Inflammatory macrophage (primary cell): ENCODE measurements at places on chromosomes 13 and 19.

GRCh38 chr13:21034603-21035191 lies 26.7 kb downstream of the LATS2 start:
- no peak for DNase-seq

GRCh38 chr13:103287659-103288058 lies 221.4 kb upstream of the SLC10A2 start:
- DNase-seq, result no peak

DNA sequence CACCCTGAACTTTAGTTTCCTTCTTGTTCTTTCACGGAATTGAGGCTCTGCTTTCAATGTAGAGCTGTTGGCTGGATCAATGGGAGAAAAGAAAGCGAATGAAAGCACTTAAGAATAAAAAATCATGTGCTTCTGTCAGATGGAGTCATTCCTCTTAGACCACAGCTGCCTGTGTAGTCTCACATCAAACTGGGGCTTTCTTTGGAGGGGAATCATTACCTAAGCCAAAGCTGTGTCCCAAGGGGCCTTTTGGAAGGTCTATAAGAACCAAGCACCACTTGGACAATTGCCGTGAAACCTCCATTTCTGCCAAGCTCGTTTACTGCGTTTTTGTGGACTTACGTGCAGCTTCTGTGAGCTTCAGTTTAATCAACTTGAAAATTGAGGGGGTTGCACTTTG lies 44.2 kb upstream of the RNF113B start:
- DNase-seq, result no peak

DNA sequence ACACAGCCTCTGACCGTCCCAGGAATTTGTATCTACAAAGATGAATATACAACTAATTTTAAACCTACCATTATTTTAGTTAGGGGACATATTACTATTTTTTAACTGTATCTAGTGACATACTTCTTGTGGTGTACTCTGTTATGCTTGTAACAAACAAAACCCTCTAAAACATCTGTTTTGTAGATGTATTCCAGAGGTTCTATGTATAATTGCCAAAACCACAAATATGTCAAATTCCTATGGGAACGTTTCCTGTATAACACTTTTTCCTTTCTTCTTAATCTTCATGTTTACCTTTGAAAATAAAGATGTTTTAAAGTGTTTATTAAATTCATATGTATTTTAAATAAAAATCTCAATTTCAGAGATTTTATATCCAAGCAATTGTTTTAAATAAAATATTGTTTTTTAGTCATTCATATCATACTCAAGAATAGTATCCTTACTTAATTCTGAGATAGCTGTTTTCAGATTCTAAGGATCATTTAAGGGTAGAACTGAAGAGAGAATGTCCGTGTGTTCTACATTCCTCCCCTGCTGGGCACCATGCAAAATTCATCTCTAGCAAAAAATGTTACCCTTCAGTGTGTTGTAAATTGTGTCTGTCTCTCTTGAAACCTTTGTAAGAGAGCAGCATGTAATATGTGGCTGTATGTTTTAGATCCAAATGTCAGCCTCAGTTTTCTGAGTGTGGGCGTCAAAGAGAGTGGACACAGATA lies 1327.7 kb downstream of the EFNB2 start:
- no peak for DNase-seq

DNA sequence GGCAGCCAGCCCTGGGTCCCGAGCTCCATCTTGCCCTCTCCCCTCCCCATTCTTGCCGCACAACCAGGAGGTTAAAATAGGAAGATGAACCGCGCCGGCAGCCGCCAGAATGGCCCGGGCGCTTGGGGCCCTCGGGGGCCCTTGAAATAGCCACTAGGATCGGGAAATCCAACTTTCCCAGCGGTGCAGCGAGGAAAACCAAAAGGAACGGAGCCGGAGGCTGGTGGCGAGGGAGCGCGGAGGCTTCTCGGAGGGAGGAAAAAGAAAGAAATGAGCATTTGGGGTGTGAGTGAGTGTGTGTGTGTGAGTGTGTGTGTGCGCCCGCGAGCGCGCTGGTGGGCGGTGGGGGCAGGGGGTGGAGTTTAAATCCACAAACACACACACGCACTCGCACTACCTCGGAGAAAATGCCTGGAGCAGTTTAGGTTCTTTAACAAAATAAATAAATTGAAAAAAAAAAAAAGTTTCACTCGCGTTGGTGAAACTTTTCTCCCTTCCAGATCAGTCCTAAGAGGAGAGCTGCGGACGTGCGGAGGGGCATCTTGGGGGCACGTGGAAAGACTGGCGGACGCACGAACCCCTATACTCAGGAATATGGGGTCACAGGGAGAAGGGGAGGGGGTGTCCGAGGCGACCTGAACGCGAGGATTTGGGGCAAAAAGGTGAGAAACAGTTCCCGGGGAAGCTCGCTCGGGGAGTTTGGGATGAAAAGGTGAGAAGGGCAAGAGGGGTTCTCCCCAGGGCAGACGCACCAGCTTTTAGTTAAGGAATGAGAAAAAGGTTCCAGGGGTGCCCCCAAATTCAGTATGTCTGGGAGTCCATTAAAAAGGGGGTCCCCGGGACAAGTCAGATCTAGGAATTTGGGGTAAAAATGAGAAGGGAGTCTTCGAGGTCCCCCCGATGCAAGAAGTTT lies 1.3 kb downstream of the RFX2 start:
- DNase-seq, result peak; percentile 18

DNA sequence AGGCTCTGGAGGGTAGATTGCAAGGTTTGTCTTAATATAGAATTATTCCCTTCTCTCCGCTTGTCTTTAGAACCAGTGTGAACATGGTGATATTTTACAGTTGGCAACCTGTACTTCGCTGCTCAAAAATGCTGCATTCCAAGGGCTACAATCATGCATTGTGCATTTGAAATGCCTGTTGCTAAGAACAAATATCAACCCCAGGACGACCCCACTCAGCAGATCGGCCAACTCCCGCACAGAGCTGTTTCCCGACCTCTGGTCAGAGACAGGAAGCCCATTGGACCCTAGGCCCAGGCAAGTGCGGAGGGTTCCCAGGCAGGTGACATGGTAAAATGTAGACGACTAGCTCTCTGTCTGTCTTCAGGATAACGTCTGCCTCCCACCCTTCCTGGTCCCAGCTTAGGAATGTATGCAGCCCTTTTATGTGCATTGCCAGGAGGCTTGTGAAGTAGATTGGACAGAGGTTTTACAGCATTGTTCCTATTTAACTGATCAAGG lies 263.5 kb downstream of the FOXO1 start:
- DNase-seq, result no peak

- DNase-seq, result no peak
Measured at GRCh38 chr13:53601113-53601512, 572.5 kb downstream of the OLFM4 start.

DNA sequence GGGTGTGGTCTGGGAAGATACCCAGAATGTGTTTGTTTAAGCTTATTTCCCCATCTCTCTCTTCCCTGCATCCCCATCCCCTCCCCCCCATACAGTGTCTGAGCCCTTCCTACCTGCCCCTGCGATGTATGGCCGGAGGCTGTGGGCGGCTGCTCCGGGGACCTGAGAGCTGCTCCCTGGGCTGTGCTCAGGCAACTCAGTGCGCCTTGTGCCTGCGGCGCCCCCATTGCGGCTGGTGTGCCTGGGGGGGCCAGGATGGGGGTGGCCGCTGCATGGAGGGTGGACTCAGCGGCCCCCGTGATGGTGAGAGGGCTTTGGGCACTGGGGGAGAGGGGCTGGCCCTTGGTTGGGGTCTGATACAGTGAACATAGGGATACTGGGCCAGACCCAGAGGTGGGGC lies 21.7 kb downstream of the CNFN start:
- no peak for DNase-seq

DNA sequence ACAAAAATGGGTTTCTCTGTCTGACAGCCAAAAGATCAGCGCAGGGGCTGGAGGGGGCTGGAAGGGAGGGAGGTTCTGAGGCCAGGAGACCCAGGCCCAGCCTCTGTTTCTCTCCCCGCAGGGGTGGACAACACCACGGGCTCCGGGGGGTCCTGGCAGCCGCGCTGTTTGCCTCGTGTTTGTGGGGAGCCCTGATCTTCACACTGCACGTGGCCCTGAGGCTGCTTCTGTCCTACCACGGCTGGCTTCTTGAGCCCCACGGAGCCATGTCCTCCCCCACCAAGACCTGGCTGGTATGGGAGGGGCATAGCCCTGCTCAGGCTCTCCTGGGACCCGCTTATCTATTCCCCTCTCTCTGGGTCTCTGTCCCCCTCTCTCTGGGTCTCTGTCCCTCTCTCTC lies 9.6 kb downstream of the CPT1C start:
- DNase-seq, result no peak

GRCh38 chr19:43519436-43520088 lies 7.4 kb downstream of the ETHE1 start:
- DNase-seq, result peak; percentile 80

- peak; percentile 31 for DNase-seq
Measured at GRCh38 chr19:34375598-34375997, 10.6 kb downstream of the GPI start.

DNA sequence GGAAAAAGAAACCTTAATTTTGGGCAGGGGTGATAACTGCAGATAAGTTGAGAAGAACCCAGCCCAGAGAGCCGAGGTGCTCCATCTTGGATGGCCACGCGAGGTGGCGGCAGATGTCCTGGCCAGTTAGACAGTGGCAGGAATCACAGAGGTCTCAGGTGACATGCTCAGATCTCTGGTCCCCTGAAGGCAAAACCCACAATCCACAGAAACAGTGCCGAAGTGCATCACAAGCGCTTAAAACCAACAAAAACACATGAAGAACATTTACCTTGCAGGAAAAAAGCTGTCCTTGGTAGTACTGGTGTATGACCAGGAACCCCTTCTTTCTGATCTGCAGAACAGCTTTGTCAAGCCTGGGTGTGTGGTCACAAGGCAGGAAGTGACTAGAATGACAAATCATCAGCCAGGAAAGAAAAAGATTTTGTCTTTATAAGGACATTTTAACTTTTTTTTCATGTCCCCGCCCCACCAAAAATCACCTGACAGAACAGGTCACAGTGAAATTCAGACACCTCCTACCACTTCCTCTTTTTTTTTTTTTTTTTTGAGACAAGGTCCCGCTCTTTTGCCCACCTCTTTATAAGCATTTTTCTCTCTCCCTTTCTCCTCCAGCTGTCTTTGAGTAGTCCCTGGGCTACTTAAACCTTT lies at the start of gene LCP1:
Gene LCP1 (minus strand): TSS at position 338 of the 651 bp plus-strand sequence. CDS start 22,515 bp downstream, outside the sequence.
- DNase-seq, result peak; percentile 92

- DNase-seq, result no peak
Measured at GRCh38 chr13:23560571-23561089, 9.6 kb upstream of the TNFRSF19 start.

GRCh38 chr13:102291587-102292218 lies 110.1 kb downstream of the FGF14 start:
- no peak for DNase-seq

- peak; percentile 20 for DNase-seq
Measured at GRCh38 chr19:31167690-31168089, 181.5 kb downstream of the TSHZ3 start.

DNA sequence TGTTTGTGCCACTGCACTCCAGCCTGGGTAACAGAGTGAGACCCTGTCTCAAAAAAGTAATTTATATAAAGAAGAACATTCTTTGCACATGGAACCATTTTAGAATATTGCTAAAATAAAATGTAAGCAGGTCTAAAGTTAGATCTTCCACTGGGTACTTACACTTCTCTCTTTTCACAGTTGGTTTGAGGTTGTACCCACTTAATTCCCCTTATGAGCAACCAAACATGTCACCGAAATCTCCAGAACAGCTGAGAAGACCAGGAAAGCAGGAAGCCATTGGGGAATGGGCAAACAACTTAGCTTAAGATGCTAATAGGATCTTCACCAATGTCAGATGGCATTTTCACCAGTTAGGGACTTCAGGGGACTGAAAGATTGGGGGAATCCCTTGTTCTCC lies 18.8 kb downstream of the NLRP4 start:
- no peak for DNase-seq
